Occipital lobe (tissue), 3 donors: ENCODE measurements at places on chromosomes 6 and 20. TPM values are rescaled to one million over a fixed set of nuclear protein-coding genes. Genes with fewer than 3 reads are reported as not detected.

The MYBL2 gene
- total RNA-seq: 0.47 TPM

The ADAT2 gene
- total RNA-seq: 5.3 TPM

The TCF21 gene
- total RNA-seq: not detected

The SLC29A1 gene
- 5.5 TPM for total RNA-seq

The HTR1E gene
- 0.16 TPM for total RNA-seq

The FBXO30 gene
- total RNA-seq: 93.1 TPM

The TFAP2D gene
- 0.47 TPM for total RNA-seq

The EDN3 gene
- total RNA-seq: 1.7 TPM

The PDRG1 gene
- total RNA-seq: 4.1 TPM

The MACROD2 gene
- 60.4 TPM for total RNA-seq

The SYCP2 gene
- total RNA-seq: 4.1 TPM

The LY6G6F gene
- total RNA-seq: not detected

The DEFB114 gene
- not detected for total RNA-seq

The VSX1 gene
- not detected for total RNA-seq

The ANKRD66 gene
- total RNA-seq: 0.16 TPM

GRCh38 chr20:53937339-53937741 is 133.1 kb downstream of the BCAS1 start:
- DNase-seq: no peak

- DNase-seq: peak; percentile 53
Measured at GRCh38 chr6:28258877-28259777, at the start of gene NKAPL. Gene NKAPL, plus strand, starts transcription at chr6:28259297. Its CDS starts 75 bp downstream, at chr6:28259372.

- no peak for DNase-seq
Measured at GRCh38 chr20:3900187-3900604, 11.0 kb downstream of the PANK2 start.

DNA sequence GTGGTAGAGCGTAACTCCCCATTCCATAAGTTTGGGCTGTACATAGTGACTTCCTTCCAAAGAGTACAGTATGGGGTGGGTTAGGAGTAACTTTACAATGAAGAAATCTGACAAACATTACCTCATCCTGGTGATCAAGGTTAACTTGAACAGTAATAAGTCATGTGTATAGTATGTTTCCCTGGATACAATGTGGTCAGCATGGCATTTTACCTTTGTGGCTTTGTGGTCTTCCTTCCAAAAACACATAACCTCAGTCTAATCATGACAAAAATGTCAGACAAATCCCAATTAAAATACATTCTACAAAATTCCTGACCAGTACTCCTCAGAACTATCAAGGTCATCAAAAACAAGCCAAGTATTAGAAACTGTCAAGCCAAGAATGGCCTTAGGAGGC is 225.1 kb downstream of the UBE3D start:
- DNase-seq: no peak

GRCh38 chr20:32762754-32763201 is 593 bp downstream of the DNMT3B start:
- DNase-seq: no peak

GRCh38 chr20:38290829-38291814 is 12.8 kb upstream of the BPI start:
- no peak for DNase-seq

DNA sequence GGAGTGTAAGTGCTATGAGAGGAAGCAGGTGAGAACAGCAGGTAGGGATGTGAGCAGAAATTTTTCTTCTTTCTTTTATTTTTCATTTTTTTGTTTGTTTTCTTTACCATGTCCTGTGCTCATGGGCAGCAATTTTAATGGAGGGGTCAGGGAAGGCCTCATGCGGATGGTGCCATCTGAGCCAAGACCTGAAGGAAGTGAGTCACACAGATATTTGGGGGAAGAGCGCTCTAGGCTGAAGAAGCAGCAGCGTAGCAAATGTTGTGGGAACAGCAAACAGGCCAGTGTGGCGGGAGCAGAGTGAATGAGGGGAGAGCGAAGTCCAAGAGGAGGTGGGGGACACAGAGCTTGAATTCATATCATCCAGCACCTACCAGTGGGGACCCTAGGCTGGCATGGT is 12.7 kb downstream of the SPDEF start:
- DNase-seq: no peak

DNA sequence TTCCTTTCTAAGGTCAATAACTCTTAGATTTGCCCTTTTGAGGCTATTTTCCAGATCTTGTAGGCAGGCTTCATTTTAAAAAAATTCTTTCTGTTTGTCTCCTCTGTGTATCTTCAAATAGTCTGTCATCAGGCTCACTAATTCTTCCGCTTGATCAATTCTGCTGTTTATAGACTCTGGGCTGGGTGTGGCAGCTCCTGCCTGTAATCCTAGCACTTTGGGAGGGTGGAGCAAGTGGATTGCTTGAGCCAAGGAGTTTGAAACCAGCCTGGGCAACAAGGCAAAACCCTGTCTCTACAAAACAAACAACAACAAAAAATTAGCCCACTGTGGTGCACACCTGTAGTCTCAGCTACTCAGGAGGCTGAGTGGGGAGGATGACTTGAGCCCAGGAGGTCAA is 40.0 kb upstream of the SCP2D1 start:
- DNase-seq: no peak

- no peak for DNase-seq
Measured at GRCh38 chr6:7473805-7474719, 67.4 kb upstream of the DSP start.

- no peak for DNase-seq
Measured at GRCh38 chr6:37109714-37110499, 60.0 kb upstream of the PIM1 start.

DNA sequence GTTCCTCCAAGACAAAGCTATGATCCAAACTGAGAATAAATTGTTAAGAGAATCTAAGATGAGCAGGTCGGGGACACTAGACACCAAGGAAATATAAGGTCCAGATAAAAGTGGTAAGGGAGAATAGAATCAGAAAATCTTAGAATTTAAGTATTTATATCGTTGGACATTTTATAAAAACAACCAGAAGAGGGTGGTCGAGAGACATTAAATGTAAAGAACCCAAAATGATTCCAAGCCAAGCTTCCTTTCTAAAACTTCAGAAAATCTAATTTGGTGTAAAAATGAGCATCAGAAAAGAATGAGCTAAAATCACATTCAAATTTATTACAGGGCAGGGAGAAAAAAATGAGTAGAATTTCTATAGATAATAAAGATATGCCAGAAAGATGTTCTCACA is 97.8 kb upstream of the OGFRL1 start:
- no peak for DNase-seq

- DNase-seq: no peak
Measured at GRCh38 chr6:3788408-3789017, 37.0 kb upstream of the PXDC1 start.

- no peak for DNase-seq
Measured at GRCh38 chr6:166836785-166837718, 119.3 kb downstream of the RNASET2 start.

GRCh38 chr6:79570129-79571029 is 33.1 kb upstream of the LCA5 start:
- DNase-seq: peak; percentile 27

DNA sequence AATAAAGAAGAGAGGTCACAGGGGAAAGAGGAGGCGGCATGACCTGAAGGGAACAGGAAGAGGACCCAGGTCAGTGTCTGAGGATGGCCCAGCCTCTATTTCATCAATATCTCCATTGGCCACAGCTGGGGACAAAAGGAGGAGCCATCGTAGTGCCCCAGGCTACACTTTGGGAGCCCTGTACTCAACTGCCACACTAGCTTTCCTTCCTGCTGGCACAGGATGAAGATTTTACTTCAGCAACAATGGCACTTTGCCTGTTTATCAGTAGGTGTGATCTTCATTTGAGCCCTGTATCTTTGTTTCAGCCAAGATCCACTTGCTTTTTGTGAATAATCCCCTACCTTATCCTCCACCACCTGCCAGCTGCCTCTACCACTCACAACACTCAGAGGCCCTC is 35.4 kb upstream of the RCAN2 start:
- DNase-seq: no peak

- DNase-seq: no peak
Measured at GRCh38 chr6:31172973-31173384, 2.5 kb upstream of the POU5F1 start.

DNA sequence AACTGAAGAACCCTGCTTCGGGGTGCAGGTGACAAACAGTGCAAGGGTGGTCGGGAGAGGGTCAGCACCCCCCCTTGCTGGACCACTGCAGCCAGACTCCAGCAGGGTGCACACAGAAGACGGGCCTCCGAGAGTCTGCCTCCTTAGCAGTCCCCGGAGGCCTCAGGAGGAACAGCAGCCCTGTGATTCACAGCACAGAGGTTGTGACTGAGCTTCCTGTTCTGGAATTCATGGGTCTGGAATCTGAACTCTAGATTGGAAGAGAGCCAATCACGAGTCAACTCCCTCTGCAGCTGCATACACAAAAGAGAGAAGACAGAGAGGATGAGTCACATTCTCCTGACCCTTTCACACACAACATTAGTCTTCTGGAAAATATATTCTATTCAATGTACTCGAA is 249.0 kb upstream of the OPRM1 start:
- no peak for DNase-seq

GRCh38 chr20:7866285-7866684 is 74.0 kb downstream of the HAO1 start:
- no peak for DNase-seq

DNA sequence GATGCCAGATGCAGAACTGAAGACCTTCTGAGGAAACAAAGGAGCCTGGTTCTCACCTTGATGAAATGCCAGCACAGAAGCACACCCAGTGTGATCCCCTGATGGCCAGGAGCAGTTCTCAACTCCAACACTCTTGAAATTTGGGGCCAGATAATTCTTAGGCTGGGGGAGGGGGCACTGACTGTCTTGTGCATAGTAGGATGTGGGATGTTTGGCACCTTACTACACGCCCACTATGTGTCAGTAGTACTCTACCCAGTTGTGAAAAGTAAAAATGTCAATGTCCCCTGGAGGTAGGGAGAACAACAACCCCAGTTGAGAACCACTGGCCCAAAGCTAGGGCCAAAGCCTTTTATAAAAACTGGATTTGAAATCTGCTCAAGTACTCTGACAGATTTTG is 398.3 kb upstream of the ARID1B start:
- DNase-seq: no peak

DNA sequence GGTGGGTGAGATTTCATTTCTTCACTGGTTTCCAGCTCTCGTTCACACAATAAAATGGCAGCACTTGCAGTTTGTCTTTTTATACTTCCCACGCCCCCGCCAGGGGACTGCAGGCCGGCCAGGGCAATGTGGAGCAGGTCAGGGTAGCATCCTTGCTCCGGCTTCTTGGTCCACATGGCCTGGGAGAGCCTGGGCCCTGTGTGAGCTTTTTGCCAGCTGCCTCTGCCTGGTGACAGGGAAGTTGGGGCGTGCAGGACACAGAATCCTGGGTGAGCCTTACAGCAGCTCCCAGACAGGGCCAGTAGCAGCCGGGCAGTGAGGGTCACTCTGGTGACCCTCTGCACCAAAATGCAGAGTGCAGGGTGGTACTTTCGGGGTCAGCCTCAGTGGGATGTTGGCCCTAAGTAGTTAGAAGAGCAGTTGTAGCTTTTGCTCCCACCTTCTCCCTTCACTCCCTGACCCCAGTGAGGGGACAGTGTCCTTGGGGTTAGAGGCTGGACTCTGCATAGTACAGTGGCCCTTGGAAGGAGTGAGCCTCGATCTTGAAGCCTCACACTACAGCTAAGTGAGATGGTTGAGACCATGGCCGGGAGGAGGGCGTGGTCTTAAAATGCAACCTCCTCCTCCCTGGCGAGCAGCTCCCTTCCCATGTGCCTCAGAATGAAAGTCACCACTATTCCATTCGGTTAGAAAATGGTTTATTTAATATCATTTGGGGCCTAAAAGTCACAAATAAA is 23.8 kb downstream of the PYGB start:
- DNase-seq: no peak

GRCh38 chr6:3731700-3732099 is 19.8 kb downstream of the PXDC1 start:
- no peak for DNase-seq

DNA sequence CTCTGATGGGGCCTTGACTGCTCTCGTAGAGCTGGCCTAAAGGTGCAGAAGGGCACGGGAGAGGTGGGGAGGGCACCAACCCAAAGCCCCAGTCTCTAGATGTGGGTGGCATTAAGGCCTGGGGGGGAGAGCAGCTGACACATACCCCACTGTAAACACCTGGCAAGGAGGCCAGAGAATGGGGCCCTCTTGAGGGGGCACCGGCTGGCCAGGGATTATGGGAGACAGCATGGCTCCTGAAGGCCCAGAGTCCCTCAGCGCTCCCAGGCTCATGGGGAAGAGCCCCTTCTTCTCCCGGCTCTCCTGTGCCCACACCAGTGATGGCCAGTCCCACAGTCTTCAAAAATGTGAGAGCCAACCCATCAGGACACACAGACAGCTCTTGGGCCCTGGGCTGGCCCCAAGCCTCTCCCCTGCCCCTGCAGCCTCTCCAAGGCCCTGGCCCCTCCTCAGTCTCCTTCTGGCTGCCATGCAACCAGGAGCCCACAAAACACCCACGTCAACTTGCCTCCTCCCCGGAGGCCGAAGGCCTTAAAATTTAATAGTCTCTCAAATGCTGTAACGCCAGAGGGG is 58.2 kb upstream of the FOXP4 start:
- DNase-seq: no peak

DNA sequence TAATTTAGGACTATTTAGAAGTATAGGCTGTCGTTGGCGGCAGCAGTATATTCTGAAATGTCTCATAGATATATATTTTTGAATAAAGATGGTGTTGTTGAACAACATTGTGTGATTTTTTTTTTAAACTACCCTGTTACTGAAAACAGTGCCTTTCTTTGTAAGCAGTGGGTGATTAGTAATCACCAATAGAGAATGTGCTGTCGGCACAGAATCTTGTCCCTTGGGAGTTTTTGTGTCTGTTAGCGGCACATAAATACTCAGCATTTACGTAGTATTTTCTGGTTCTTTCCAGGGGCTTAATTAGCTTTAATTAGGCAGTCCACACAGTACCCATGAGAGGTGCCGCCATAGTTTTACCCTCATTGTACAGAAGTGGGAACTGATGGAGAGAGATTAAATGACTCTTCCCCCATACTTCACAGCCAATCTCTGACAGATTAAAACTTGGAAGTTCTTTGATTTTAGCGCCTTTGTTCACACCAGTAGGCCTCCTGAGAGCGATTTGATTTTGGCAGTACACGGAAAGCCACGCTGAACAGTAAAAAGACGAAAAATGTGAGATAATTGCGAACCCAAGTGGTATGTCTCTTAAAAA is 58.8 kb downstream of the RPRD1B start:
- DNase-seq: no peak

GRCh38 chr20:14304472-14304871 is 32.9 kb downstream of the FLRT3 start:
- no peak for DNase-seq

- DNase-seq: no peak
Measured at GRCh38 chr6:52160472-52161104, 25.6 kb upstream of the IL17A start.

GRCh38 chr20:19903168-19903811 is 113.9 kb upstream of the NAA20 start:
- peak; percentile 6 for DNase-seq

DNA sequence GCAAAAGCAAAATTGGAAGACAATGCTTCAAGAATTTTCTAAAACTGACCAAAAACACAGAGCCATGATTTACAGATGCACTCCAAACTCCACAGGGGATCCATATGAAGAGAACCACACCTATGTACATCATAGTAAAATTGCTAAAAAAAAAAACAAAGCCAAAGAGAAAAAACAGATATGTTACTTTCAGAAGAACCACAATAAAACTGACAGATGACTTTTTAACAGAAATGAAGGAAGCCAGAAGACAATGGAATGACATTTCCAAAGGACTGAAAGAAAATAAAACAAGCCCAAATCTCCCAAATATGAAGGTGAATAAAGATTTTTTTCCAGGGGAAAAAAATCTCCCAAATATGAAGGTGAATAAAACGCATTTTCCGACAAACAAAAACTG is 17.5 kb downstream of the TRERF1 start:
- DNase-seq: no peak
